ENCODE measurements at places on chromosomes 7 and 10.

DNA sequence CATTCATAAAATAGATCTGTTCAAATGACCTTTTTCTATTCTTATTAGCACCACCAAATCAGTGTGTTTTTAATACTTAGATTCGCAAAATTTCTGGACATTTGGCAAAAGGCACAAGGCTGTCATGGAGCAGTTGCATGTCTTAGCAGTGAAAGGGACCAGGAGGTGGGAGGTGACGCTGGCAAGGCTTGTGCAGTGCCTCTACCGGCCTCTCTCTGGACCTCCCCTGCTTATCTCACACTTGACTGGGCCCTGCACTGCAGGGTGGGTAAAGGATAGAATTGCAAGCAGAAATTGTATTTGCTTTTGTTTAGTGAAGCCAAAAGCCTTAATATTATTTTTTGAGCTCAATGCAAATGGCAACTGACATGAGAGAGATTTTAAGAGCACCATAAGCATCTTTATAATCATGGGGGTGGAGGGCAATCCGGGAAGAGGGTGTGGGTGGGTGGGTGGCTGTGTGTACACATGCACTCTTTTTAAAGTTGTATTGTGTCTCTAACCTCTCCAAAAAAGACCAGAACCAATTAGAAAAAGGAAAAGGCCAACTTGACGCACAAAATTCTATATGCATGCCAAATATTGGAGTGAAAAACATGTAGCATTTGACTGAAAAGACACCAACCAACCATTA, 106.3 kb downstream of the WNT2 start:
- DNase-seq = no peak

DNA sequence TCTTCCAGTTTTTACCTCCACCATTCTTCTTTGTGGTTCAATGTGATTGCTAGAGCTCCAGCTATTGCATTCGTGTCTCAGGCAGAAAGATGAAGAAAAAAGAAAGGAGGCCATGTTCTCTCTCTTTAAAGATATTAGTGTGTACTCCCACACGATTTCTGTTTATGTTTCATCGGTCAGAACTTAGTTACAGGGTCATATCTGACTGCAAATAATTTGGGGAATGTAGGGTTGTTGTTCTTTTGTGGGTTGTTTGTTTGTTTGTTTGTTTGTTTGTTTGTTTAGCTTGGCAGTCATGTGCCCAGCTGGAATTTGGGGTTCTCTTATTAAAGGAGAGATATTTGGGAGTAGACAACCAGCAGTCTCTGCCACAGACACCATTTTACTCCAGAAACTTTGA, 53.6 kb upstream of the PIK3CG start:
- DNase-seq = no peak

DNA sequence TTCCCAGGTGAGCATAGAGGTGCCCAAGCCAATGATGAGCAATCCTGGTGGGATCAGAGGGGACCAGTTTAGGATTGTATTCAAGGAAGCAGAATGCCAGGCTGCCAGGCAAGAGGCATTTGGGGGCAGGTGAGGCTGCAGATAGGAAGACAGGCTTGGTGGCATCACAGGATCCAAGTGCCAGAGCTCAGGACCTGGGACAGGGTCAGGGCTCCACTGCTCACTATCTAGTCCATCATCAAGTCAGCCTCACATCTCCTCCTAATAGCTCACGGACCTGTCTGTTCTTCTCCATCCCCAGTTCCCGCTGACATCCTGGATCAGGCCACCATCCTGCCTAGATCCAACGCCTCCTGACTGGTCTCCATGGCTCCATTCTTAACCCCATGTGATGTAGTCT, 47.6 kb downstream of the CYP26A1 start:
- no peak for DNase-seq

GRCh38 chr7:20730611-20731010, 56.1 kb downstream of the SP8 start:
- no peak for DNase-seq

GRCh38 chr10:49633327-49634068, 19.7 kb downstream of the CHAT start:
- no peak for DNase-seq

DNA sequence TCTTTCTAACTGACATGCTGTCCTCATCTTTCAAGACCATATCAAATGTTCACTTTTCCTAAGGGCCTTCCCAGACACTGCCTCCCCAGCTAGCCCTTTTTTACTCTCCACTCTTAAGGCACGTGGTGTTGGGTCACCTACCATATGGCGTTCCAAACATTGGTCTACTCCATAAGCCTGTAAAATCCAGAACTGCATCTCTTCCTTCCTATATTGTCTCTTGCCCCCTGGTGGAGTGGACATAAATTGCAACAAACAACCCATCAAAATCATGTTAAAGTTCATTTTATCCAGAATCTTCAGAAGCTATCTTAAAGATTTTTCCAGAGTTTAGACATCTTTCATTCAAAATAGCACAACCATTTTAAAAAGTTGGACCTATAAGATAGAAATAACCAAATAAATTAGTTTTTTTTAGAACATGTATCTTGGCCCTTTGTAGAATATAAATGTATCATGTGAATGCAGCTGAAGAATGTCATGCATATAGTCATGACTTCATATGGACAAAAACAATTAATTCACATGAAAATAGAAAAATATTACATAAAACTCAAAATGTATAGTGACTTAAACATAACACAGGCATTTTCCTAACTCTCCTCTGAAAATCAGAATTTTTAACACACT, 180.6 kb upstream of the CHRM2 start:
- peak; percentile 31 for DNase-seq

DNA sequence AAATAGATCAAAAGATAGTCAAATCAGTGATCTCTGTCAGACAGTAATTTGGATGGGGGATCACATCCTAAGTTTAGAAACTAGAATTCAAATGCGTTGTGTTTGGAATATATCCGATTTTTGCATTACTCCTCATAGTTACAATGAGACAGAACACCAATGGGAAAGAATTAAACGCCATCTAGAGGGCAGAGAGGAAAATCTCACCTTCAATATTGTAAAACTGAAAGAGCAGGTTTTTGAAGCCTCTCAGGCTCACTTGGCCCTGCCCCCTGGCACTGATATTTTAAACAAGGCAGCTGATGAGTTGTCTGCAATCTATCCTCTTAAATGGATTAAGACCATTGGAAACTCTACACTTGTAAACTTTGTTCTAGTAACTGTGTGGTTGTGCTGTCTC, 17.7 kb downstream of the FRG2B start:
- DNase-seq = no peak

DNA sequence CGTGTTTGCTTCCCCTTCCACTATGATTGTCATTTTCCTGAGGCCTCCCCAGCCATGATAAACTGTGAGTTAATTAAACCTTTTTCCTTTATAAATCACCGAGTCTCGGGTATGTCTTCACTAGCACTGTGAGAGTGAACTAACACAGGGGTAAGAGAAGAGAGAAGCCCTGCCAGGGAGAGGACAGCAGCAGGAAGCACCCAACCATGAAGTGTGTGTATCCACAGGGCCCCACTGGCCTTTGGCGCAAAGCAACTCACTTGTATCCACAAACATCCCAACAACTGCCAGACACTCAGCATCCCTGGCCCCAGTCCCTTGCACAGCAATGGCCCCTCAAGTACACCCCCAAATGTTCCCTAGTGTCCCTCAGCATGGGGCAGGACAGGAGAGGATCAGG, 115.1 kb downstream of the MAD1L1 start:
- no peak for DNase-seq

- peak; percentile 67 for DNase-seq
Measured at GRCh38 chr7:43612599-43613589, 30.0 kb downstream of the STK17A start.

DNA sequence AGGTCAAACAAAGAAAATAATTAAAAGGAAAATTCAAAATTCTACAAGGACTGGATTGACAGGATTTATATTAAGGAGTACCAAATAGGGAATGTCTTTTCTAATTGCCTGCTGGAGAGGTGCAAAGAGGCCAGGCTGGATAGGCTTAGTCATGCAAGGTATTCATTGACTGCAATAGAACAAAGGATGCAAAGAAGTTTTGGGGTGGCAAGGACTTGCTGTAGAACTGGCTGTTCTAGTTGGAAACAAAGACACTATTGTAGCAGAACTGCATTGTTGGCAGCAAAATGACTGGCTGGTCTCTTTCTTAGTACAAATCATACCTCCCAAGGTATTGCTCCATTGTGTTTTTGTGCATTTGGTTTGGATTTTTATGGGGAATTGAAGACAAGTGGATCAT, 10.1 kb downstream of the ITGB8 start:
- no peak for DNase-seq

DNA sequence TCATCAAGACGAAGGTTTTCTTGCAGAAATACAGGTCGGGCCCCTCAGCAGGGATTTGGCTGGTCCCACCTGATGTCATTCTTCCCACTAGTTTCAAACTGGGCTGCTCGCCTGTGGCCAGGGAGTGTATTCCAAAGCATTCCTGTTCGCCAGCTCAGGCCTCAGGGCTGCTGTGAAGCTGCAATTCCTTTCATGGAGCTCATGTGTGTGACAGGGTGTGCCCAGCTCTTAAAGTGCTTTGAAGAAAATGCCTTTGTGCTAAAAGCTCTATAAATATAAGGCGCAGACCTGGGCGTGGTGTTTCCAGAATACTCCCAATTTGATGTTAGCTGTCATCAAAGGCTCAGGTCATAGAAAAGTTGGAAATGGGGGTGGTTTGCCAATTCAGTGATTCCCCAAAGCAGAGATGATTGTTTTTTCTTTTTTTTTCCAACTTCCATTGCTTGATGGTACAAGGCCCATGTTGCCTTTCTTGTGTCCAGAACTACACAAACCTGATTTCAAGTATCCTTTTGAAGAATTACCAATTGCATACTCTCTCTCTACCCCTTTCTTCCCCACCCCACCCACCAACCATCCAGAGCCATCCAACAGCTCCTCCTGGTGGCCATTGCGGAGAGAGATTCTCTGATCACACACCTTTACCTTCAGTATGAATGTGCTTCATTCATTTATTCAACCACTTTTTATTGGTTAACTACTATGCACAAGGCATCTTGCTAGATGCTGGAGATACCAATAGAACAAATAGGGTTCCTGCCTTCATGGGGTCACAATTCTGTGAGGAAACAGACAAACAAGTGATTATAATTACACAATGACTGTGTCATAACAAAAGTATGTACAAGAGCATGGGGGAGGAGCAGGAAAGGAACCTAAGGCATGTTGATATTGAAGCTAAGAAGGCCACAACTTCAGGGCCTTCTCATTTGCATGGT, 297.3 kb upstream of the LYZL1 start:
- peak; percentile 77 for DNase-seq

DNA sequence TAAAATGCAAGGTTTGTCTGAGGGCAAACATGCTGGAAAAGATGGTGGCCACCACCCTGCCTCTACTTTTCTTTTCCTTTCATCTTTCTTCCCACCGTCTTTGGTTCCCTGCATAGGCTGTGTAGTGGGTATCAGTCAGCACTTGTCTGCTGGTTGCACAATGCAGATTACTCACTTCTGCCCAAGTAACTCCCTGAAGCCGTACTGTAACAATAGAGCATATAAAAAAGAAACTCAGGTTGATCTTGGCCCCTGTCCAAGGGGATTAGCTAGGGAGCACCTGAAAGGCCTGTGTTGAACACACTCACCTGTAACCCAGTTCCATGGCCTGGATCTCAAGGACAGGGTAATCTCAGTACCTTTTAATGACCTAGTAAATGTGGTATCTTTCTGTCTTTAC, 533.0 kb upstream of the GALNT17 start:
- peak; percentile 36 for DNase-seq

- DNase-seq = no peak
Measured at GRCh38 chr7:93231259-93231658, 907 bp upstream of the VPS50 start.

GRCh38 chr7:142566271-142566670, 183.0 kb upstream of the PRSS1 start:
- no peak for DNase-seq

GRCh38 chr7:12074889-12075288, 136.2 kb upstream of the TMEM106B start:
- DNase-seq = no peak
